Neural cell (in vitro differentiated cells): ENCODE measurements at places on chromosomes 7 and 10. TPM values are rescaled to one million over a fixed set of nuclear protein-coding genes. Genes with fewer than 3 reads are reported as not detected.

The ANXA8 gene
- polyA plus RNA-seq = not detected in 2 replicates

The MYL7 gene
- polyA plus RNA-seq = 0.76 TPM in 1 of 2 replicates, not detected in the other

The CALHM3 gene
- polyA plus RNA-seq = not detected in 2 replicates

The GPR37 gene
- 0.78 and 1.4 TPM in 2 replicates for polyA plus RNA-seq

The SFMBT2 gene
- polyA plus RNA-seq = 0.62 and 1.3 TPM in 2 replicates

The PDE1C gene
- 6.6 and 8.2 TPM in 2 replicates for polyA plus RNA-seq

The OR2A12 gene
- not detected in 2 replicates for polyA plus RNA-seq

The SLC26A4 gene
- not detected in 2 replicates for polyA plus RNA-seq

The CDHR3 gene
- 1.6 and 2.9 TPM in 2 replicates for polyA plus RNA-seq

The ATRNL1 gene
- polyA plus RNA-seq = 47.8 and 51.9 TPM in 2 replicates

The FAM241B gene
- polyA plus RNA-seq = 135 TPM in 2 replicates

The SVIL gene
- 7.3 and 8.6 TPM in 2 replicates for polyA plus RNA-seq
